SIG-M5 (cell line): ENCODE measurements at places on chromosomes 1 and 21.

DNA sequence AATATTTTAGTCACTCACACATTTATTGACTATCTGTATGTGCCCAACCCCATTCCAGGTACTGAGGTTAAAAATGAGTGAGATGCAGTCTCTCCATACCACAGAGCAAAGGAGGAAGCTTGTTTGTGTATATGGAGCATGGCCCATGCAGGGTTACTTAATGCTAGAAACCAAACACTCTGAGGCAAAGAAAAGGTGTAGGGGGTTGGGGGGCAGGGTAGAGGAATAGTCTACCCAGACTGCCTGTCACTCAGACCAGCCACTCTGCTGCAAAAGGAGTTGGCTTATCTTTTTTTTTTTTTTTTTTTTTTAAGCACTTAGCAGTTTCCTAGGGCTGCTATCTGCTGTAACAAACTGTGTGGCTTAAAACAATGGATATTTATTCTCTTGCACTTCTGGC lies 19.8 kb downstream of the PGM1 start:
- no peak for DNase-seq

DNA sequence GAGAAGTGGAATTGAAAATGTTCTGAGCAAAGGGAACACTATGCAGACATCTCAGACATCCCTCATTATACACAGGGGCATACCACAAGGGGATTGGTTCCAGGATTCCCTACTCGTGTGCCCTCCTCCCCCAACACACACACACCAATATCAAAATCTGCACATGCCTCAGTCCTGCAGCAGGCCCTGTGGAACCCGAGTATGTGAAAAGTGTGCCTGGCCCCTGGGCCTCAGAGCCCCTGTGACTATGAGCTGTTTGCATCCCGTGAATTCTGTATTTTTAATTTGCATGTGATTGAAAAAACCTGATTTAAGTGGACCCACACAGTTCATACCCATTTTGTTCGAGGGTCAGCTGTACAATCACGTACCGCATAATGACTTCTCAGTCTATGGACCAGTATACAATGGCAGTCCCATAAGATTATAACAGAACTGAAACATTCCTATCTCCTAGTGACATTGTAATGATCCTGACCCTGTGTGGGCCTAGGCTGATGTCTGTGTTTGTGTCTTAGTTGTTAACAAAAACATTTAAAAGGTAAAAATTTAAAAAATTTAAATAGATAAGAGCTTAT lies 11.3 kb downstream of the POU2F1 start:
- no peak for DNase-seq

- DNase-seq: no peak
Observed at GRCh38 chr1:219227360-219228057, 53.8 kb downstream of the LYPLAL1 start.

DNA sequence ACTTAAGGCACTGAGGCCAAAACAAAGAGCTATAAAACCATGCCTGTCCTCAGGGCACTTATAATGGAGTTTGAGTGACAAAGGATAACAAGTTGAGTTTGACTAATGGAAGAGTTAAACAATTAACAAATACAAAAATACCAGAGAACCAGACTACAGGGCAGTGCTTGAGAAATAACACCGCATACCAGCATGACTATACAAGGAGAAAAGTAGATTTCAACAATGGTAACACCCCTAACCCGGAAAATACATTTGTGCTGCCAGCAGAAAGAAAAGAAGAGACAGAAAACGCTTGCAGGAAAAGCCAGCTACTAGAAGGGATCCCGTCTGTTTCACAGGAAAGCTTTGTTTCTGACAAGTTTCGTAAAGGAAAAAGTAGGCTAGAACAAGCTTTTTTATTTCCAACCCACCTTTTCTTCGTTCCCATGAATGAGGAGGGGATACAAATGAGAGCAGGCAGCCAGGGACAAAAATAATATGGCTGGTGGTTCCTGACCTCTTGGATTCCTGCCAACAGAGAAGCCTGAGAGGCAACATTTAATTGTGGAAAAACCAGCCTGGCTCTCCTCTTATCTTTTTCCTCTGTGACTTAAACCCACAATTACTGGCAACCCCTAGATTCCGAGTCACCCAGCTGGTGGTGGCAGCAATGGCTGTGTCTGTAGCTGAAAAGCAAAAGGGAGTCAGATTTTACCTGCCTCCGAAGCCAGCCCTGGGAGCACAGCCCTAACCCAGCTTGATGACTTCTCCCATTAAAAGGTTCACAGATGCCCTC lies 56.5 kb downstream of the WLS start:
- no peak for DNase-seq

DNA sequence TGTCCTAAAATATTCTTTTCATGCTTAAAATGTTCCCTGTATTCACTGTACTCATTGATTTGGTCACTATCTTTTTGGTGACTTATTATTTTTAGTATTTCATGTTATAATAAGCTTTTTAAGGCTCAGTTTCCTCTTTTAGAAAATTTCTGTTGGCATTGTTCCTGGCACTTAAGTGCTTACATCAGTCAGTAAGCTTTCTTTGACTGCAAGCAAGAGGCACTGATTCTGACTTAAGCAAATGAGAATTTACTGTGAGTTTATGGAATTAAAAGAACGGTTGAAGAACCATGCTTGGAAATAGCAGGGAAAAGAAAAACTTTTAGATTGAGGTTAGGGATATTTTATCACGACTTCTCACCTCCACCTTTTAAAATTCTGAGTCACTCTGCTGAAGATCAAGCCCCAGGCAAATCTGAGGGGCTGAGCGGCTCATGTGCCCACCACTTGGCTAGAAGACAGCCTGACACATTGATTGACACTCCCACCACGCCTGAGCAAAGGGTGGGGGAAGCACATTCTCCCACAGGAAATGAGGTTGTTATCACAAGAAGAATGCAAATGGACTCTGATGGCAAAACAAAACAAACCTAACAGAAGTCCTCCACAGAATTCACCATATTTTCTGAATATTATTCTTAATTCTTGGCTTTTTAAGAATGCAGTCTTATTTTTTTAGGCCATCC lies 102.8 kb downstream of the KCTD3 start:
- DNase-seq: no peak

- DNase-seq: no peak
Observed at GRCh38 chr1:14894811-14895560, 258.6 kb upstream of the TMEM51 start.

GRCh38 chr1:36247538-36247937 lies 23.3 kb downstream of the THRAP3 start:
- DNase-seq: no peak

DNA sequence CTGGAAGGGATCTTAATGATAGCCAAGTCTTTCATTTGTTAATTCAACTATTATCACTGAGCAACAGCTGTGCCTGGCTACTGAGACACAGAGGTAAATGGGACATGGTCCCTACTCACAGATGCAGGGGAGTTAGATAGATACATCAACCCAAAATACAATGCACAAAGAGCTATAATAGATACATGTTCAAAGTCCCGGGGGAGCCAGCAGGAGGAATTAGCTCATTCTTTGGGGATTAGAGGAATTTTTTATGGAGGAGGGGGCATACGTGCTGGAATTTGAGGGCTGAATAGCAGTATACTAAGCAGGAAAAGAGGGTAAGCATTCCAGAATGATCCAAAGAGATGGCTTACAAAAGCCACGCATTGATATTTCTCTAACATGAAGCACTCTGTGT lies 34.6 kb downstream of the C8B start:
- DNase-seq: no peak

- no peak for DNase-seq
Observed at GRCh38 chr1:93694039-93694438, 12.4 kb upstream of the BCAR3 start.

DNA sequence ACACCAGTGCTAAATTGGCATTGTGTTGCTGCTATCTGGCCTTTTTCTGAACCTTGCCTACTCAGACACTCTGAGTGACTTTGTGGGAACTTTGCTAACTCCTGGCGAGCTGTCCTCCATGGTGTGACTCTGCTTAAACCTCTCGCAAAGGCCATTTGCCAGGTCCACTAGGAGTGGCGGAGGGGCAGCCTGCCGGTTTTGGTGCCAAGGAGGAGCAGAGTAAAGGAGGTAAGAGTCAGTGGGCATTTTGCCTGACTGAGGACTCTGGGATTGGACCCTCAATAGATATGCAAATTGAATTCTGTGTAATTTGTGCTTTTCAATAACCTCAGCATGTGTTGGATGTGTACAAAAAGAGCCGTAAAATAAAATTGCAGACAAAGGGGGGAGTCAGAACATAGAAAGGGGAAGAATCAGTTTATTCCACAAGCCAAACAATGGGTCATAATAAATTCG lies 386.6 kb upstream of the NFIA start:
- no peak for DNase-seq

GRCh38 chr1:19484338-19484797 lies 971 bp downstream of the CAPZB start:
- no peak for DNase-seq

GRCh38 chr1:109569323-109569722 lies 20.9 kb downstream of the GNAI3 start:
- no peak for DNase-seq

DNA sequence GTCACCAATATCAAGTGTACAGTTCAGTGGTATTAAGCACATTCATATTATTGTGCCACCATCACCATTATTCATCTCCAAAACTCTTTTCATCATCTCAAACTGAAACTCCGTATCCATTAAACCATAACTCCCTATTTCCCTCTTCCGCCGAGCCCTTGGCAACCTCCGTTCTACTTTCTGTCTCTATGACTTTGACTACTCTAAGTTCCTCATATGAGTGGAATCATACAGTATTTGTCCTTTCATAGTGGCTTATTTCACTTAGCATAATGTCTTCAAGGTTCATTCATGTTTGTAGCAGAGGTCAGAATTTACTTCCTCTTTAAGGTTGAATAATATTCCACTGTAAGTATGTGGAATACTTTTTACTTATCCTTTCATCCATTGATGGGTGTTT lies 21.7 kb downstream of the SELP start:
- DNase-seq: no peak

- no peak for DNase-seq
Observed at GRCh38 chr21:30695956-30696355, 22.6 kb downstream of the KRTAP21-3 start.

- no peak for DNase-seq
Observed at GRCh38 chr1:88324899-88325298, 359.2 kb upstream of the PKN2 start.

- DNase-seq: no peak
Observed at GRCh38 chr1:246254854-246255253, 252.2 kb downstream of the SMYD3 start.

DNA sequence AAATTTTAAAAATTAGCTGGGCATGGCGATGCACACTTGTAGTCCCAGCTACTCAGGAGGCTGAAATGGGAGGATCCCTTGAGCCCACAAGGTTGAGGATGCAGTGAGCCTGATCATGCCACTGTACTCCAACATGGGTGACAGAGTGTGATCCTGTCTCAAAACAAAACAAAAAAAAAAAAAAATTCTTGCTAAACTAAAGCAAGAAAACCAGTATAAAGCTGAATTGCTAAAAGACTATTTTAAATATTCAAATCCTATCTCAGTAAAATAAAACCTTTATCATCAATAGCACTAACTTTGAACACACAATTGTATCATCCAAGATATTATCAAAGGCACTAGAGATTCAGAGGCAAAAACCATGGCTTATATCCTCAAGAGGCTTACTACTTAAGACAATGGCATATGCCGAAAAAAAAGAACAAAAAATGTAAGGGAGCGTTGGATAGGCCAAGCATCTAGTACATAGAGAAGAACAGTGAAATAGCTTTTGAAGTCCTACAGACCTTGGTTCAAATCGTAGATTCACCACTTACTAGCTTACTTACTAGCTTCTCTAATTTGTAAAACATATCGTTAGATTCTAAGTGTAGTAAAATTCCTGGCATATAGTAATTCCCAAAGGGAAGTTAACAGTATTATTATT lies 3.6 kb downstream of the EPS15 start:
- DNase-seq: no peak

GRCh38 chr1:85047144-85047471 lies 1.2 kb downstream of the MCOLN3 start:
- DNase-seq: no peak

DNA sequence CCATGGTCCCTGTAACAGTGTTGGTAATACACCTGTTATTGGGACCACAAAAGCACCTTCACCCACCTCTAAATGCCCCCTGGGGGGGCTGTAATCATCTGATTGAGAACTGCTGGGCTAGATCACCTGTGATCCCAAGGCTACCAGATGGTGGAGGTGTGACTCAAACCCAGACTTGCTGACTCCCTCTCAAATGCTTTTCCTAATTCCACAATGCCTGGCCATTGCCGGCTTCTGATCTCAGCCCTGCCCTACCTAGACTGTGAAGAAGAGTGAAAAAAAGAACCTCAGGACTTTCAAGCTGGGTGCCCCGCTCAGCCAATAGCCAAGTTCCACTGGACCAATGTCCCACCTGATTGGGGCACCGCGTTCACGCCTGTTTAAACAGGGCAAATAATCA lies 9.6 kb downstream of the TMEM9 start:
- no peak for DNase-seq

DNA sequence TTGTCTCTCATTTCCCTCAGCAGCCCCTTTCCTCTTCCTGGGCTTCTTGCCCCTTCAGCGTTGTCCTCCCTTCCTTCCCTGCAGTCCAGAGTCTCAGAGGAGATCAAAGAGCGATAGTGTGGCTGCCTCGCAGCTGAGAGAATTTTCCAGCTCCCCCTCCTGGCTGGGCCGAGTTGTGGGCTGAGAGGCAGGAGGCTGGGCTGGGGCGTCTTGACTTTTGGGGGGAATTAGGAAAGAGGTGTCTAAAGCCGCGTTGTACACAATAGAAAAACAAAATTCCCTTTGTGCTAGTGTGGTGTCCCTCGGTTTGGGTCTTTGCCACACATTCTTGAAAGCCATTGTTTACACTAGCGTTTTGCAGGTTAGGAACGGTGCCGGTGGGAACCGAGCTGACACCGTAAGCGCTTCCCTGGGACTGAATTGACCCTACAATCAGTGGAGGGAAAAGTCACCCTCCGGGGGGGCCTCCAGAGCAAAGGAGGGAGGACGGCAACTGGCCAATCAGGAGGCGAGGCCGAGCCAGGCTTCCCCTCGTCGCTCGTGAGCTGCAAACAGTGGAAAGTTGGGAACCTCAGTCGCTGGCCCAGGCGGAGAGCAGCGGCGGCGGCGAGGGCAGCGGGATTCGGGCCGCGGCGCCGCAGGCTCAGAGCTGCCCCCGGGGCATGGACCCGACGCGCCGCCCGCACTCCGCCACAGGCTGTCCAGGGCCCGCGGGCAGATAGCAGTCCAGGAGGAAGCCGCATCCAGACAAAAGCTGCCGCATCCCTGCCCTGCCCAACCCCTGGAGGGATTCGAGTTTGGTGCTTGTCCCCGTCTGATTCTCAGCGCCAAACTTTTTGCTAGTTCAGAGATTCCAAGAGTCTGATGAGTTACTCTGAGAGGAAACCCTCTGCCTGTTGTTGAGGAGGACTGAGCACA lies at the start of gene HMCN1:
Gene HMCN1 (plus strand): TSS at position 574 of the 918 bp plus-strand sequence. CDS start 389 bp downstream, outside the sequence.
- no peak for DNase-seq

GRCh38 chr1:45973121-45973520 lies 159.3 kb downstream of the PIK3R3 start:
- DNase-seq: no peak

- no peak for DNase-seq
Observed at GRCh38 chr1:65255035-65255655, 54.2 kb upstream of the DNAJC6 start.

GRCh38 chr21:19123525-19123924 lies 719.9 kb upstream of the TMPRSS15 start:
- DNase-seq: no peak
